HS-5 (cell line): ENCODE measurements at places on chromosomes 3 and 15.

GRCh38 chr15:96138985-96139384 lies 191.5 kb upstream of the NR2F2 start:
- no peak for DNase-seq

GRCh38 chr15:63861946-63862517 lies 28.3 kb upstream of the HERC1 start:
- DNase-seq: no peak

- no peak for DNase-seq
These were observed 25.2 kb downstream of the EOMES start for GRCh38 chr3:27696906-27697305.

- DNase-seq: no peak
These were observed 53.0 kb downstream of the SETMAR start for GRCh38 chr3:4356220-4356540.

DNA sequence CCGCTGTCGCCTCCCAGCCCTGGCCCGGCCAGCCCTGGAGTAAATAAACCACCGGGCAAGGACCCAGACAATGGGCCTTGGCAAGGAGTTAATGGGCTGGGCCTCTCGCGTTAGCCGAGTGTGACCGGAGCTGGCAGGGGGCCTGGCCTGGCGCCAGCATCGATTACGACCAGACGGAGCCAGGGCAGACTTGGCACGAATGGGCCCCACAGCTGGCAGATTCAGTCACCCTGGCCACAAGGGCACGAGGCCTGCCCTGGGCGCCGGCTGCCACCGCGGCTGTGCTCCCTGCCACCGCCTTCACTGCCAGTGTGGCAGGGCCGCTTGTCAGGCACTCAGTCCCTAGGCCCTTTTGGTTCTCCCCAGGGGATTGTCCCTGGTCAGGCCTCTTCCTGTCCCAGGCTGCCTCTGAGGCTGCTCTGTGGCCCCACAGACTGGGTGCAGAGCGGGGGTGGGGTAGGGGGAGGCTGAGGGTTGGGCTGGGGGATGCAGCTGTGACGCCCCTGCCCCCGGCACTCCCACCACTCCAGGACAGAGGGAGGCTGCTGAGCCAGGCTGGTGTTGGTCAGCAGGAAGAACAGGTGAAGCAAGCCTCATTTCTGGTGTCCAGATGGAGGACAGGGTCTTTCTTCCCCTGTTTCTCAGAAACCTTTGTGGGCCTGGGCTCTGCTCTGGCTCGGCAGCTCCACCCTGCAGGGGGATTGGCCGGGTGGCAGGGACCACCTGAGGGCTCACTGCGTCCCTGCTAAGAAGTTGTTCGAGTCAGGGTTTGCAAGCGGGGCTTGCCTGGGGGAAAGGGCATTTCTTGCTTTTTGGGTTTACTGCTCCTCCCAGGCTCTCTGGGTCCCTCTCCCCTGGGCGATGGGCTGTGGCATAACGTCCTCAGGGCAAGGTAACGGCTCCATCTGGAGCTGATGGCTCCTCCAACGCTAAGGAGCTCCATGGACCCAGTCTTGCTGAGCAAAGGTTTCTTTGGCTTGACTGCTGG lies 30.5 kb upstream of the SRP14 start:
- DNase-seq: no peak

- no peak for DNase-seq
These were observed 130.9 kb downstream of the DTWD1 start for GRCh38 chr15:49751751-49752150.

DNA sequence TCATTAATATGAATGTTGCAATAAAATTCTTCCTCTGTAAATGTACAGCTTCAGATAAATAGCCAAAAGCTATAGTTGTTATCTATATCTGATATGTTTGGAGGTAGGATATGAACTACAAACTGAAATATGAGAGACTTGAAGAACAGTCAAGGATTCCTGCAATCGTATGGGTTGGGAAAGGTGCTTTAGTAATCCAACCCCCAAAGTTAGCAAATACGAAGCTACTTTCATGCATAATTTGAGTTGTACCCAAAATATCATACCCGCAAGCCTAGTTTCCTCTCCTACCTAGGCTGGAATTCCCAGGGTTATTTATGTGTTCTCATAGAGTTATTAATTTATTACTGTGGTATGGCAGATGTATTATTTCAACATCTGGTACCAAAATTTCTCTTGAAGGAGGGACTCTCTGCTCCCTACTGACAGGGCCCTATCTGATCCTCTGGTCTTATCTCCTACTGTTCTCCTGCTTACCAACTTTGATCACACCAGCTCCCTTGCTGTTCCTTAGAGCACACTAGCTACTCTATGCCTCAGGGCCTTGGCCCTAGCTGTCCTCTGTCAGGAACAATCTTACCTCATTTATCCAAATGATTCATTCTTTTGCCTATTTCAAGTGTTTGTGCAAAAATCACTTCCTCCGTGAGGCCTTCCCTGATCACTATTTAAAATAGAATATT lies 140.4 kb upstream of the CCDC54 start:
- no peak for DNase-seq

- no peak for DNase-seq
These were observed 93.8 kb downstream of the DHX30 start for GRCh38 chr3:47896736-47897135.

GRCh38 chr3:37197810-37198371 lies 23.5 kb upstream of the LRRFIP2 start:
- DNase-seq: peak; percentile 59

DNA sequence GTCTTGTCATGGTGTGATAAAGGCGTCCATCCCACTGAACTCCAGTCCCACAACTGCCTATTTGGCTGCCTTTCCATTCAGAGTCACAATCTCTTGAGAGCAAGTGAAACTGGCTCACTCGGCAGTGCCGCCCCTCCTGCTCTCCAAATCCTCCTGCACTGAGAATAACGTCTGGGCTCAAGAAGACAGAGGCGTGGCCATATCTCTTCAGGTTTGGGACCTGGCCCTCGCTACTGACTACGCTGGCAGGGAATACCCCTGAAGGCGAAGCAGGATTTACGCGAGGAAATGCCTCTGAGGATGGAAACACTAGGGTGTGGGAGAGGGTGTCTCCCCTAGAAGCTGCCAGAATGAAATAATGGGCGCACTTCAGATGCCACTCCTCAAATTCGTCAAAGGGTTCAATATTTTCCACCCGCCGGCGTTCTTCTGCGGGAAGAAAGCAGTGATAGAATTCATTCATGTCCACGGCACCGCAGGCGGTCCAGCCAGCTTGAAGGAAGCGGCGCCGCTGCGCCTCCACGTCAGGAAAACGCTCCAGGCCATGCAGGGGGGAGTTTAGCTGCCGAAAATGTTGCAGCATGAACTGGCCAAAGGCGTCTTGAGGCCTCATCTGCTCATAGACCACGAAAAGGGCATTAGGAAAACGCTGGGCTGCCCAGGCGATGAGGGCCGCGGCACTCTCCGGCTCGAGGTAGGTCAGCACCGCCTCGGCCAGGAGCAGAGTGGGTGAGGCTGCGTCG lies 985 bp downstream of the LCMT2 start:
- DNase-seq: no peak

GRCh38 chr3:174439331-174440252 lies 419.5 kb upstream of the NAALADL2 start:
- peak; percentile 96 for DNase-seq

- no peak for DNase-seq
These were observed 33.3 kb downstream of the EMC4 start for GRCh38 chr15:34258151-34258550.

GRCh38 chr15:48855501-48856440 lies 22.2 kb upstream of the EID1 start:
- no peak for DNase-seq

- no peak for DNase-seq
These were observed 84.8 kb upstream of the ICE2 start for GRCh38 chr15:60563539-60564404.

DNA sequence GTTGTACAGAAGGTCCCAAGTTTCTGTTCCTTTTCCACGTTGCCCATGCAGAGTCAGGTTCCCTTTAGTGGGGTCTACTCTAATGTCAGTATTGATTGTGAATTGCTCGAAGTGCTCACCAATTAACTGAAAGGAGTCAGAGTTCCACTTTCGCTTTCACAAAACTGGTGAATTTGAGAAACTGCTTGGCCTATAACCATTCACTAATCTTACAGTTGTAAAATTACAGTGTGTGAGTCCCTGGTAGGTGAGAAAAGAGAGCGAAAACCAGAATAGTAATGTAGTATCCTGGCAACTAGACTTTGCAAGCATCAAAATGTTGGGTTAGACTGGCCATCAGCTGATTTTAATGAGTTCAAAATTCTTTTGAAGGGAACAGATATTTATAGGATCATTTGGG lies 237.5 kb upstream of the CHRM5 start:
- no peak for DNase-seq

- no peak for DNase-seq
These were observed 429.3 kb downstream of the GRM7 start for GRCh38 chr3:7290077-7290825.

GRCh38 chr3:134366928-134367811 lies 7.1 kb downstream of the AMOTL2 start:
- DNase-seq: no peak

DNA sequence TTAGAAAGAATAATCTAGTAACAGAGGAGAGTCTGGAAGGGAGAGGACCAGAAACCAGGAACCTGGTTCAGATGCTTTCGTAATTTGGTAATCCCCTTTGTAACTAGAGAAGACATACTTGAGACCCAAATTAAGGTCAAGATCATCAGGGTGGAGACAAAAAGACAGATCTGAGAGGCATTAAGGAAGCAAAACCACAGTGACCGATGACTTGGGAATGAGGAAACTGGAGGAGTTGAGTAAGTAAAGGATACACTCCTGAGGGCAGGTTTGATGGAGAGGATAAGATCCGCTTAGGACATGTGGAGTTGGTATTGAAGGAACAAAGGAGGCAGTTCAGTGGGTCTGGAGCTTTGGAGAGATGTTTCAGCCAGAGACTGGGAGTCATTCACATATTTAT lies 23.6 kb upstream of the BCL2A1 start:
- no peak for DNase-seq

DNA sequence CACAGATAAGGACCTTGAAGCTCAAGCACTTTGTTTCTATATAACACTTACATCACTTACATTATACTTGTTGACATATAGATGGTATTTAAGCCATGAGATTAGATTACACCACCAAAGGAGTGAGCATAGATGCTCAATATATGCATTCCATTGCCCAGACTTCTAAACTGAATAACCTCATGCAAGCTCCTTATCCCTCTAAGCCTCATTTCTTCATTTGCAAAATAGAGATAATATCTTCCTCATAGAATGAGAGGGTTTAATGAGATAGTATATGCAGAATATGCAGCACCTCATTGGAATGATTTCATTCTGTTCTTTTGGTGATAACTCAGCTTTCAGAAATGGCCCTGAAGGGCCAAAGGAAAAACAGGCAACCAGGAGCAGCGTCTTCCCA lies 18.5 kb downstream of the NLGN1 start:
- no peak for DNase-seq

DNA sequence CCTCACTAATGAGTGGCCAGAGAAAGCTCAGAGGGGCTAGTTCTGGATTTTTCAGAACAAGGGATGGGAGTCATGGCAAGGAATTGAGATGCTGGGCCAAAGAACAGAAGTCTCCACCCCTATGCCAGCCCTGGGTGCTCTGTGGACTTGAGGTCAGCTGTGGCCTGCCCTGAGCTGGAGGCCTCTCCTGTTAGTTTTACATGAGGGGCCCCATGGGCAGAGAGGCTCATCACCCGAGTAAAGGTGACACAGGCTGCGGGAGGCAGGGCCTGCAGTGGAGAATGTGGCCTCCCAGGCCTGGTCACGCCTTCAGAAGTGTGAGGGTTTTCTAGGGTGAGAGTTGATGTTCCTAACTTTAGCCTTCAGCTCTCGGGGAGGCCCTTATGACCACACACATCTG lies 44.9 kb downstream of the ABHD5 start:
- no peak for DNase-seq

GRCh38 chr15:25175789-25176615 lies 221.2 kb downstream of the SNRPN start:
- no peak for DNase-seq

- no peak for DNase-seq
These were observed 2.0 kb upstream of the TPM1 start for GRCh38 chr15:63040509-63040908.

GRCh38 chr3:143601723-143602484 lies 246.4 kb downstream of the SLC9A9 start:
- DNase-seq: no peak

DNA sequence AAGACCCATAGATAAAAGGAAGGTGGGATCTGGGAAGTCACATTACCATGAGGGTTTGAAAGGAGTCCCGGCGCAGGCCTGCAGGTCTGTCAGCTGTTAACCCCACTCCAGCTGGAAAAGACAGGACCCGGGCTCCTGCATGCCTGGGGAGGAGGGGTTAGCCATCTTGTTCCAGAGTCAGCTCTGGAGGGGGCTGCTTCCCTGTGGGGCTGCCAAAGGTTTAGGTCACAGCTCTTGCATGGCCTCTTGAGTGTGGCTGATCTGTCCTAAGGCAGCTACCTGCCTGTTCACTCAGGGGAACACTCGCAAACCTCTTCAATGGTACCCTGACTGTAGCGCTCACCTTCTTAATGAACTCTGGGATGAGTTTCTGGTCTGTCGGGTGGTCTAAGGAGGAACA lies 104.5 kb downstream of the RFTN1 start:
- DNase-seq: no peak

DNA sequence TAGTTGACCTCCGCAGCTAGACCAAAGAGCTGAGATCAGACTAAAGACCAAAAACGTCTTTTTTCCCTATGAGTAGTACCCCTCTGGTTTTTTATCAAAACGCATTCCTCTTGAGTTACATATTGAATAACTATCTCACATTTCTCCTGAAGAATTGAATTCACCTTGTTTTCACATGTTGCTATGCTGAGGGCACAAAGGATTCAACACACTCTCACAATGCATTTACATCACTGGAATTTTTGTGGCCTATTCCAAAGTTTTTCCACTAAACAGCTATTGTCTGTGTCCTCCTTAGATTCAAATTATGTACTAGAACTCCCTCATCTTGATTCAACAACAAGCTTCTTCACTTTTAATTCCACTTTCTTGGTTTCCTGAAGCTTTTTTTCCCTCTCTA lies 112.5 kb downstream of the RSL24D1 start:
- no peak for DNase-seq

DNA sequence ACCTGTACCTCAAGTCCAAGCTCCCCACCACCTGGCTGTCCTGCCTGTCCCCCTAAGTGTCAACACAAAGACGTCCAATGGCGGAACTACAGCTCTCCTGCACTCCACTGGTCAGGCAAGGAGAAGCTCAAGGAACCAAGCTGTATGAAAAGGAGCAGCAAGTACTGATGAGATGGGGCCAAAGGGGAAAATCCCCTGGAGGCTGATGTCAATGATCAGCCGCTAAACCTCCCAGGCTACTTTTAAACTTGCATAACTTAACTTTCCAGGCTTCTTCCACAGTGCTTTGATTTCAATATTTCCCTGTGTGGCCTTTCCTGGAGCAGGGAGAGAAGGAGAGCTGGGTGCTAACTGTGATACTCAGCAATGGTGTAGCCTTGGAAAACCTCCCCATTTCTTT lies 35.0 kb downstream of the TM4SF4 start:
- no peak for DNase-seq

DNA sequence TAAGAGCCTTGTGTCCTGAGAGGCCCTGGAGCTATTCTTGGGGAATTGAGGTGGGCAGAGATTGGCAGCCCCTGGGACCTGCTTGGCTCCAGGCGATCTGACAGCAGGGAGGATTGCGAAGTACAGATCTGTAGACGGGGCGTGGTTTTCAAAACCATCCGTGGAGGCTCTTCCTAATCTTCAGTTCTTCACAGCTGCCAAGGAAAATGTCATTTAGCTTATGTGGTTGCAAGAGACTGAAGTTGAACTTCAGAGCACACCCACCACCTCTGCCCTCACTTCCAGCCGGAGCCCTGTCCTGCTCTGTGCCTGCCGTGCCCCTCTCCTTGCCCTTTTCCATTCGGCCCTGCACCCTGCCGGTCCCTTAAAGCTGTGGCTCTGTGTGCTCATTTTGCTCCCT lies 12.9 kb downstream of the NISCH start:
- DNase-seq: no peak

- no peak for DNase-seq
These were observed 27.6 kb downstream of the EAF1 start for GRCh38 chr3:15454965-15455364.
